ENCODE measurements at places on chromosomes 6 and 20. TPM values are rescaled to one million over a fixed set of nuclear protein-coding genes. Genes with fewer than 3 reads are reported as not detected.

DNA sequence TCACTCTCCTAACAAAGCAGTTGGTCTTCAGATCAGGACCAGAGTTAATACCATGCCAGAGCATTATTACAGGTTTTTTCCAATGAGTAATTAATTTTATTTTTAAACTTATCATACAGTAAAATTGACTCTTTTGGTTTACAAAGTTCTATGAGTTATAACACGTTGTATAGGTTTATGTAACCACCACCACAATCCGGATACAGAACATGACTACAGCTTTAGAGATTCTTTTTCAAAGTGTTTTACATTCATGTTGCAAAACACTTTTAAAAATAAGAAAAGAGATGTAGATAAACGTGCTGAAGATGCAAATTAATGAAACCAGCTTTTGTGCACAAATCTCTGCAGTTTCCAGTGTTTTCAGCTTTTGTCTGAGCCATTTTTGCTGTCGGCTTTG lies 1.5 kb upstream of the TPBG start:
- no peak for DNase-seq

DNA sequence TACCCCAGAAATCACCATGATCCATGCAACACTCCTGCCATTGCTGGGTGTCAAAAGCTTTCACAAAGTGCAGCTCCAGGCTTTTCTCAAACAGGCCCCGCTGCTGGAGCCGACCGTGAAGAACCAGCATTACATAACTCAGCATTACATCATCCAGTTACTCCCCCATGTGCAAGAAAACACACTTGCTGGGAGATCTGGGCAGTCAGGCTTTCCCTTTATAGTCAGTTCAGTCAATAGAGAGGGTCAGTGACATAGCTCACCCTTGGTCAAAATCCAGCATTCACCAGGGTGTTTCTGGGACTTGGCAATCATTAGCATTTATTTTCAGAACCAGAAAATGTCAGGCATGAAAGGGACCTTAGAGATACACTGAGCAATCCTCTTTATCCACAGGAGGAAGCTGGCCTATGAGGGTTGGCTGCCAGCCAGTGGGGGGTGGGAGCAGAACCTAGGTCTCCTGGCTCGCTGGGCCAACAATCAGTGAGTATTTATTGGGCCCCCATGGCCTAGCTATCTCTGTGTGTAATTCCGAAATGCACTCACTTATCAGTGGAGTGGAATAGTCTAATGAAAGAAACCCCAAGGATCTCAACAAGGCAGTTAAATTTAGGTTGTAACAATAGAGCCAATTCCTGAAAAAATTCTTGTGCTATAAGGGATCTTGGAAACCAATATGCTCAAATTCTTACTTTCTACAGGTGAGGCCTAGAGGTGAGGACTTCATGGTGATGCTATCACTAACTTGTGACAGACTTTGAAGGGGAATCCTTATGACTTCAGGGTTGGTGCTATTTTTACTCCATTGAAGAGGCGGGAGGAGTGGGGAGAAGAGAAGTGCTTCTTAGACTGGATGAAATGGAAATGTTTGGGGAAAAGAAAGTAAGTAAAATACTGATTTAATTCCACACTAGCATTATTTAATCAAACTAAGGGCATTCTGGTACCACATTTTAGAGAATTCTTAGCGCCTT lies 54.6 kb downstream of the LYRM4 start:
- no peak for DNase-seq

PPP1R3G gene
- not detected for total RNA-seq

GRCh38 chr6:26382121-26382520 lies 787 bp upstream of the BTN2A2 start:
- no peak for DNase-seq

DNA sequence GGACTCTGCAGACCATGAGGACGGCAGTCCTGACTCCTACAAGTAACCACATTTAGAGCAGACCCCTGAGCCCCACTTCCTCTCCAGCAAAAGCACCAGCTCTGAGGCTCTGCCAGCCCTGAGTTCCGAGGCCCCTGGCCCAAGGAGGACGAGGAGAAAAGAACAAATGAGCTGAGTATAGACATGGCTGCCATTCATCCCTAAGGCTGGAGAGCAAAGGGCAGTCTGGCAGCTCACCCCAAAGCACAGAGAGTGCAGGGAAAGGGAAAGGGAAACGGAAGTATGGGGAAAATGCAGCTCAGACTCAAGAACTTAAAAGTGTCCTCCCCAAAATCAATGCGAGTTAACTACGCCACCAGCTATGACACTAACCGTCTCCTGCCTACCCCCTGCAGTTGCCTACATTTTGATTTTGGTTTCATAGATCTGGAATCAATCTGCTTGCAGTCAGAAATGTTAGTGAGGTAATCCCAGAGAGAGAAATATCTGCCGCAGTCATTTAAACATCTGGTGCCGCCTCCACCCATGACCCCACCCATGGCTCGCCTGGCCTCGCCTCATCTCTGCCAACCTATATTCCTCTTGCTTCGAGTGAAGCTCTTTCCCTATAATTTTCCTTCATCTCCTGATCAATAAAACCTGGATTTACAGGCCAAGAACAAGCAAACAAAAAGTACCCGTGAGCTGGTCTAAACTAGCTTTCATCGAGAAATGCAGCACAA lies 49.6 kb upstream of the AFDN start:
- no peak for DNase-seq

DNA sequence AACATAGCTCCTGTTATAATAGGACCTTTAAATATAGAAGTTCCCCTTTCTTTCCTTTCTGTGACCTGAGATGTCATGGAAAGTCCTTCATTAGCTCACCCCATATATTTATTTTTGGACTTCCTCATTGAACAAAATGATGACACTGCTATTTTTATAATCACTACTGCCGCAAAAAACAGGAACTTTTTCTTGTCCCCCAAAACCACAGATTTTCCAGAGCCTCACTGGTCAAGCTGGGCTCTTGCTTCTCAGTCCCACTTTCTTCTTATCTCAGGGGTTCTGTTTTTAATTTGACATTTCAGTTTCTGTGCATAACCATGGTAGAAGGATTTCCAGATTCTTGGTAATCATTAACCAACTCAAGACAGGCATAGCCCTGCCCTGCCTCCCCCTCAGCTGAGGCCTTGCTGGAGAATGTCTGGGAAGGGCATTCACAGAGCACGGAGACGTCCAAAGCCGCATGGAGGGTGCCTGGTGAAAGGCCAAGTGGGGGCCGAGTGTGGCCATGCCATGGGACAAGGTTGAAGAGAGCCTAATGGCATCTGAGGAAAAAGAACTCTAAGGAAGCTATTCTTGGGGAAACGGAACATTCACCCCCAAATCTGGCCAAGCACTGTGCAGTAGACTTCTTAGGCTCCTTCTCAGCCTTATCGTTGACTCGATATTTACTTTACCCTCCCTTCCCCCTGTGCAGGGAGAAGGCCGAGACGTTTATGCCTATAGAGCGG lies 73.7 kb downstream of the EDN1 start:
- DNase-seq, result no peak

DNA sequence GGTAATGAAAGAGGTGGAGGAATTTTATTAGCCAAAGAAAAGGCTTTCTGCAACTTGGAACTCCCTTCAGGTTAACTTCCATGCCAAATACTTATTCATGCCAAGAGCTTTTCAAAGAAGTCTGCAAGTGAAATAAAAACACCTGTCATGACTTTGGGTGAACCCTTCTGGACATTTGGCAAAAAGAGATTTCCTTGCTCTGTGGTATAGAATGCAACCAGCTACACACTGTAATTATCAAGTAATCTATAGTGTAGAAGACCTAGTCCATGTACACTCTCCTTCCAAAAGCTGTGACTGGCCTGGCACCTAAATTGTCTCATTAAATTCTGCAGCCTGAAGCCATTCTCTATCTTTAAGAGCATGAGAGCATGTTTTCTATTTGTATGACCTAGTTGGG lies 232.3 kb downstream of the COL12A1 start:
- no peak for DNase-seq

DNA sequence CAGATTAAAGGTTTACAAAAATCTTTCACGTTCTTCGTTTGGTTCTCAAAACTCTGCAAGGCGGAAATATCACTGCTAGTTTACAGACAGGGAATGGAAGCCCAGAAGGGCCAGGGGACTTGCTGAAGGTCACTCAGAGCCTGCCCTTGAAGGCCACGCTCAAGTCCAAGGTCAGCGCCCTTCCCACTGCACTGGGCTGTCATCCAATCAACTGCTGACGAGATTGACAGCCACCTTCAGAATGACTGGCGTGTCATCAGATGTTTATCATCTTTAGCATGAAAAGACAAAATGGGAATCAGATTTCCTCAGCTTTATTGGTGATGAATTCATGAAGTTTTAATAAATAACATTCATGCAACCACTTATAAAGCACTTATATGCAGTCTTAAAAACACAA lies 16.5 kb downstream of the RNASET2 start:
- no peak for DNase-seq

LAMA5 gene
- 4.0 TPM for total RNA-seq

GRCh38 chr6:164477101-164477500 lies 832.3 kb downstream of the C6orf118 start:
- DNase-seq, result no peak

GRCh38 chr6:119040229-119040628 lies 38.2 kb downstream of the FAM184A start:
- DNase-seq, result no peak

GRCh38 chr6:170018936-170019817 lies 267.8 kb downstream of the ERMARD start:
- DNase-seq, result no peak

DNA sequence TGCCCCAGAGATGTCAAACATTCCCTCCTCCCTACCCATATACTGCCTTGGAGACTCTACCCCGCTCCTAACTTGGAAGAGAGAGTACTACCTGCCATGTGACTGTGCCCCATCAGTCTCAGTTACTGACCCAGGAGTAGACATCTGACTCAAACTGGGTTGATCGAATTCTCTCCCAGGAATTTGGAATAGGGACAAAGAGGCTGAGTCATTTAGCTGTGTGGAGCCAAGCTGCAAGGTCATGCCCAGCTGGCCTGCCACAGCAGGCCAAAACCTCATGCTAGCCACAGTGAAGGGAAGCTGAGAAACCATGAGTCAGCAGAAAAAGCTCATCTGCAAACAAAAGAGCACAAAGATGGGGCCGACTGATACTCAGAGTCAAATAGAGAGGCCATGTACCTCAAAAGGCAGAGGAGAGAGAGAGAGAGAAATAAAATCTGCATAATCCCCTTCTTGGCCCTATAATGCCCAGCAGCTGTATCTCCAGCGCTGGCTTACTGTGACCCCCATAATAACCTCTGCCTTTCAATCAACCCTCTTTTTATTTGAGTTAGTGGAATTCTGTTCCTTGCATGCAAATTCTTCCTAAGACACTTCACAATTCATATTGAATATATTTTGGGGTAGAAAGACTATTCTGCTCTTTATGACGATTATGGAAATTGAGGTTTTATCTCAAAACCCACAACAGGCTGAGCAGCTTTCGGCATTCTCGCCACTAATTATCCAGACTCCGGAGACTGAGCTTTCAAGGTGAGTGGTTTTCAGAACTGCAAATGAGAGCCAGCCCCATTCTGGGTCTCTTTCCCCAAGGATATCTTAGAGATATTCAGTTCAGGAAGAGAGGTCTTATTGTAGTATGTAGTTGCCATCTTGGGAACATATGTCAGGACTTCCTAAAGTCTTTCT lies 21.4 kb upstream of the AKIRIN2 start:
- DNase-seq, result no peak

- peak; percentile 76 for DNase-seq
Measured at GRCh38 chr6:89079511-89080234, 878 bp upstream of the PNRC1 start.

TRIM40 gene
- not detected for total RNA-seq

DNA sequence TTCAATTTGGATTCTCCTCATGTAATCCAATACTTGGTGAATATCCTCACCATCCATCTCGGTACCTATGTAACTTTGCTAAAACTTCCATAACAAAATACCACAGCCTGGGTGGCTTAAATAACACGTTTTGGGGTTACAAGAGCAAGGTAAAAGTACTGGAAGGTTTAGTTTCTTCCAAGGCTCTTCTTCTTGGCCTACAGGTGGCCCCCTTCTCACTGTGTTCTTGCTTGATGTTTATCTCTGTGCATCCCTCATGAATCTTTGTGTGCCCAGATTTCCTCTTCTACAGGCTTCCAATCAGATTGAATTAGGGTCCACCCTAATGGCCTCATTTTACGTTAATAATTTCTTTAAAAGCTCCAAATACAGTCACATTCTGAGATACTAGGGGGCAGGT lies 163.3 kb upstream of the HCRTR2 start:
- DNase-seq, result no peak

- no peak for DNase-seq
Measured at GRCh38 chr20:6178537-6178936, 55.7 kb upstream of the FERMT1 start.

DNA sequence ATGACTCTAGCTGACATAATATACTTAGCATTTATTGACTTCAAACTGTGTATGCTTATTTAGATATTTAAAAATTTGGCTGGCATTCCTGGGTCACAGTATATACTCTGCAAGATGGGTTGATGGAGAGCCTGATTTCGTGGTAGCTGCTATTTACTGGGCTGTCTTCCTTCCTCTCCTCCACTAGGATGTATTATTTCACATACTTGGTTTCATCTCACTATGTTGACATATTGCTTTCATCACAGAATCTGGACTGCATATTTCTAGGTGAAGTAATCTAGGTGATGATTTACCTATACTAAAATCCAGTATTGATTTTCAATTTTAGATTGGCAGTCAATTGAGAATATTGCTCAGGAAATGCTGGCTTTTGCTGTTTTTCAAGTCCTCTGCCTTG lies 15.7 kb downstream of the AFDN start:
- DNase-seq, result no peak

- DNase-seq, result no peak
Measured at GRCh38 chr6:111745186-111745585, 128.1 kb downstream of the FYN start.

COQ3 gene
- 4.8 TPM for total RNA-seq

- no peak for DNase-seq
Measured at GRCh38 chr20:22093122-22093521, 387.7 kb downstream of the PAX1 start.

CALHM5 gene
- total RNA-seq, result not detected

- DNase-seq, result no peak
Measured at GRCh38 chr6:24856901-24857670, 58.4 kb upstream of the ARMH2 start.

HLA-DQA1 gene
- 15.5 TPM for total RNA-seq

ULBP2 gene
- total RNA-seq, result not detected

SERINC1 gene
- total RNA-seq, result 143 TPM

Data from naive thymus-derived CD8-positive, alpha-beta T cell (primary cell).